ENCODE measurements at places on chromosomes 3 and 15.
A peak's percentile ranks its signal among the peaks of the same experiment; 100 is the strongest.

DNA sequence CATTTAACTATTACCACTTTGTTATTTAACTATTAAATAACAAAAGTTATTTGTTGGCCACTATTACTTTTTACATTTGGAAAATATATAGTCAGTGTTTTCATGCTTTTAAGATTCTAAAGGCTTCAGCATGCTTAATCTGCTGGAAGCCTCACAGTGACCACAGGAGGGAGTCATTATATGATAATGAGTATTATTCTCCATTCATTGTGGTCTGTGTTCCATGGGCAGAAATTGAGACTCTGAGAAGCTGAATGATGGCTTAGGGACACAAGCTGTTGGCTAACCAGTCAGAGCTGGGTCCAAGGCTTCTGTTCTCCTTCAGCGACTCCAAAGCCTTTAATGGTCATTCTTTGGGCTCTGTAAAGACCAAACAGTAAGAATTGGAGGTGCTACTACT lies 64.7 kb downstream of the BFSP2 start:
- DNase-seq, result peak; percentile 76

DNA sequence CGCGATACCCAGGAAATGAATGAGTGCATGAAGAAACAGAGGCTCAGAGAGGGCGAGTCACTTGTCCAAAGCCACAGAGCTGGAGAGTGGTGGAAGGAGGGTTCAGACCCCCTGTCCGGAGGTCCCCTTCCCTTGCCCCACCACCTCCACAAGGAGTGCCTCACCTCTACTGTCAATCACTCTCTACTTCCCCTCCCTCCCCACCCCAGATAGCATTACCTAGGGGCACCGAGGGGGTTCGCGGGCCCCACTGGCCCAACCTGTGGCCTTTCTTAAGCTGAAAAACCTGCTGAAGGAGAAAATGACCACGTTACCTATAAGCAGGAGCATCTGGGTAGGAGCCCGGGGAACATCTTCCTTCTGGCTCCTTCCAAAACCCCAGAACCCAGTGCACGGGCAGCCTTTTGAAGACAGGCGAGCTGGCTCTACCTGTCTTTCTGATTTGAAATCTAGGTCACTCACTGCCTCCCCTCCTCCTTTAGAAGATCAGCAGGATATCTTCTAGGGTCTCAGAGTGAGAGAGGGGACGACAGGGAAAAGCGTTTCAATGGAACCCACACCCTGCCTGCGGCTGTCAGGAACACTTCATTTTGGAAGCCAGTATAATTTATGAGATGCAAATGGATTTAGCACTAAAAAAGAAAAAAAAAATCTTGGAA lies 89.9 kb upstream of the MEF2A start:
- no peak for DNase-seq

DNA sequence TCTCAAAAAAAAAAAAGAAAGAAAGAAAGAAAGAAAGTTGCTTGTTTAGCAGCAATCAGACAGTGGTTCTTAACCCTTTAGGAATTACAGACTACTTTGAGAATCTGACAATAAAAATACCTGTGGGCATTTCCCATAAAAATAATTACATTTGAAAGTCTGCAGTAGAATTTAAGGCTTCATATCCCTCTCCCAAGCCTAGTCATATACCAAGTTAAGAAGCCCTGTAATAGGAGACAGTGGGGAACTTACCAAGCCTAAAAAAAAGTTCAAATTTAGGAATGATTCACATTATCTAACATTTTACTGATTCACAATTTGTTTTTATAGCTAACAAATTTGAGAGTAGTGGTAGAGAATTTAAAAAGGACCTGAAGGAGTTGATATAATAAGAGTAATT lies 47.5 kb downstream of the LRRFIP2 start:
- no peak for DNase-seq

- peak; percentile 4 for DNase-seq
Measured at GRCh38 chr3:56094170-56094569, 374.1 kb downstream of the ERC2 start.

GRCh38 chr15:57505056-57505715 lies 86.5 kb upstream of the MYZAP start:
- no peak for DNase-seq

- DNase-seq, result no peak
Measured at GRCh38 chr3:116127464-116127863, 317.8 kb downstream of the LSAMP start.

DNA sequence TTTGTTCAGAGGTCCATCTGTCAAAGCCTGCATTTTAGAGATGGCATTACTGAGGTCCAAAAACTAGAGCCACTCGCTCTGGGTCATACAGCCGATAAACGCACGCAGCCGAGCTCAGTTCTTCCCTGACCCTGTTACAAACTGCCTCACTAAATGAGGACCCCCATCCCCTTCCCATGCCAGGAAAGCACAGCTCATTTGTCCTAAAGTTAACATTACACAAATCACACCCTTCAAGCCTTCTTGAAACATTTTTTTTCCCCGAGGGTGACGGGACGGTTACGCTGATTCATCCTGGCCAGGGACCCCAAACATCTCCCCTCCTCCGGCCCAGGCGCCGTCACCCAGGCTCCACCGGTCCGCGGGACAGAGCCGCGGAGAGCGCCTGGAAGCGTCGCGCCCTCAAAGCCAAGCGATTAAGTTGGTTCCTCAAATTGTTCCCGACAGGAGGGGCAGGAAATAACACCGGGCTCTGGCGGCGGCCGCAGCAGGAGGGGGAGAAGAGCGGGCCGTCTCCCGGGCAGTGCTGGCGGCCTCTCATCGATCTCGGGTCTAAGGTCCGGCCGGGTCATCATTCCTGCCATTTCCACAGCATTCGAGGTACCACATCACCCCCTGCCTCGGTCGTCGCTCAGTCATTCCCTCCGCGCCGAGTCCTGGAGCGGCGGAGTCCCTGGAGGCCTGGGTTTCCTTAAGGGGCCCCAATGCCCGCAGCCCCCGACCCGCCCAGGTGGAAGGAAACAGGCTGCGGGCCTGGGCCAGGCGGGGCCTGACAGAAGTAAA lies 619 bp upstream of the CMTM8 start:
- DNase-seq, result peak; percentile 65

- DNase-seq, result no peak
Measured at GRCh38 chr3:43019826-43020225, 40.7 kb downstream of the GASK1A start.

GRCh38 chr3:160885791-160886286 lies 129.8 kb downstream of the PPM1L start:
- peak; percentile 59 for DNase-seq

DNA sequence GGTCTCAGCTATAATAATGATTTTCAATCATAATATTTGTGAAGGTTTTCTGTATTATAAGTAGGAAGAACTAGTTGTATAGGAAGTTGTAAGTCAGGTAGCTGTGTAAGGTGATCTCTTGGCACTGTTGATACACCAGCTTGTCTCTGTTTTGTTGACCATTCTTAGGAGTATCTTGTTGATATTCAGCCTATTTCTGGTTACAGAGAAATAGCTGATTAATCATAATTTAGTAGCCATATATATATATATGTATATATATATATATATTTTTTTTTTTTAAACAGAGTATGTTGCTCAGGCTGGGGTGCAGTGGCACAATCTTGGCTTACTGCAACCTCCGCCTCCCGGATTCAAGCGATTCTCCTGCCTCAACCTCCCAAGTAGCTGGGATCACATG lies 20.2 kb downstream of the AKAP13 start:
- no peak for DNase-seq

- no peak for DNase-seq
Measured at GRCh38 chr3:185760550-185760949, 64.3 kb downstream of the IGF2BP2 start.

DNA sequence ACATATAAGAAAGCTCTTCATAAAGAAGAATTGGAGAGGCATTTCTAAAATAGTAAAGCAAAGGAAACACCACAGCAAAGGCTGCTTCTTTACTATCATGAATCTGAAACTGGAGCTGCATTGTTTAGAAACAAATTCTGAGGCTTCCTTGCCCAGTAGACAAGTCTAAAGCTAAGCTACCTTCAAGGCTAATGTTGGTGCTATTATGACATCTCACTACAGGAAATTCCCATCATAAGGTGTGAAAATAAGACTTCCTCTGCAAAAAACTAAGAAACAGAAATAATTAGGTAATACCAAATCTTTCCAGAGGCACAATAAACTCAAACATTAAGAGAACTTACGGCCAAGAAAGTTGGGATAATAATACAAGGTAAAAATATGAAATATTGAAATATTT lies 89.9 kb upstream of the P3H2 start:
- no peak for DNase-seq

GRCh38 chr15:92100751-92101150 lies 247.2 kb downstream of the SLCO3A1 start:
- DNase-seq, result no peak

GRCh38 chr3:153287017-153287416 lies 125.0 kb downstream of the RAP2B start:
- DNase-seq, result no peak

- DNase-seq, result peak; percentile 87
Measured at GRCh38 chr3:89113893-89114840, 6.7 kb downstream of the EPHA3 start.

Measured in neural progenitor cell (in vitro differentiated cells).